ENCODE measurements at places on chromosomes 2 and 18.
A peak's percentile ranks its signal among the peaks of the same experiment; 100 is the strongest.

- peak; percentile 94 for DNase-seq
Observed at GRCh38 chr2:27380626-27381545, at the start of gene ZNF513. ZNF513 (minus strand) TSS chr2:27380734; CDS start chr2:27380526, 208 bp downstream.

GRCh38 chr2:46163098-46163430 lies 134.1 kb upstream of the EPAS1 start:
- DNase-seq, result no peak

DNA sequence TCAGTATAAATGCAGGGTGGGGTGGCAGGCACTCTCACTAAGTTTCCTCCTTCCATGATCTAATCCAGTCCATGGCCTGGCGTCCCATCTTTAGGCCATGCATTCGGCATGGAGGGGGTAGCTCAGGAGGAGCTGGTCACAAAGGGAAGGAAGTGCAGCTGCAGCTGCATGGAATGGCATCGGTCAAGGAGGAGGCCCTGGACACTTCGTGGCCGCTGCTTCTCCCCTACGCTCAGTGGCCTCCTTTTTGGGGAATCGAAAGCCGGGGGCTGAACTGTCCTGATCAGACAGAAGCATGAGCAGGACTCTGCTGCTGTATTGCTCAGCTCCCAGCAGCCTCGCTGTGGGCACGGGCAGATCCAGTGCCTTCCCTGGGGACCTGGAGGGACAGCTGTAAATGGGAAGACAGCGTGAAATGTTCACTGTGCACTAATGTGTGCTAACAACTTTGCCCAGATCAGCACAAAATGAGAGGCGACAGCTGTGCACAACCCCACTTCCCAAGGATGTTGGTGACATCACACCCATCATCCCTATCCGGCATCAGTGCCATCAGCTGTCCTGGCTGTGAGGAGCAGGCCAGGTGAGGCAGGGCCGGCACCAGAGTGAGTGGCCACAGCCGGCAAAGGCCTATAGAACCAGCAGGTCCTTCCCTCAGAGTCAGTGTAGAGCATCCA lies 520.1 kb upstream of the RAB6C start:
- DNase-seq, result no peak

DNA sequence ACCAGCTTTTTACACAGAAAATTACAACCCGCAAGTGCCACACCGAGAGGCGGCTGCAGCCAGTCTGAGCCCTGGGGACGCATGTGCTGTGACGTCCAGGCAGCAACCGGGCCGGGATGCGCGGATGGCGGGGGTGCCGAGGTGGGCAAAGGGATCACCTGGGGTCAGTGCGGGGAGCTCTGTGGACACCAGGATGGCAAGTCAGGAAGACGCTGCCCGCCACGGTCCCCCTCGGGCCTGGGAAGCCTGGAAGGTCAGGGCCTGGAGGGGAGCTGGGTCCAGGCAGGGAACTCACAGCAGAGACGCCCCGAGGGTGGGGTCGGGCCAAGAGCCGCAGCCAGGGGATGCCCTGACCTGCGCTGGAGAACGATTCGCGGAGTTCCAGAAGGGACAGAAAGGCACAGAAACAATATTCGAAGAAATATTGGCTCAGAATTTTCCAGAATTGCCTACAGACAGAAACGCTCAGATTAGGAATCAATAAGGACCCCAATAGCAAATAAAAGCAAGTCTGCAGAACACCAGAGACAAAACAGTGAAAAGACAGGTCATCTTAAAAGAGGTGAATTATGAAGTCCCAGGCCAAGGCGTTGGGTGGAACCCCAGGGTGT lies 11.7 kb upstream of the KIF1A start:
- DNase-seq, result peak; percentile 53

DNA sequence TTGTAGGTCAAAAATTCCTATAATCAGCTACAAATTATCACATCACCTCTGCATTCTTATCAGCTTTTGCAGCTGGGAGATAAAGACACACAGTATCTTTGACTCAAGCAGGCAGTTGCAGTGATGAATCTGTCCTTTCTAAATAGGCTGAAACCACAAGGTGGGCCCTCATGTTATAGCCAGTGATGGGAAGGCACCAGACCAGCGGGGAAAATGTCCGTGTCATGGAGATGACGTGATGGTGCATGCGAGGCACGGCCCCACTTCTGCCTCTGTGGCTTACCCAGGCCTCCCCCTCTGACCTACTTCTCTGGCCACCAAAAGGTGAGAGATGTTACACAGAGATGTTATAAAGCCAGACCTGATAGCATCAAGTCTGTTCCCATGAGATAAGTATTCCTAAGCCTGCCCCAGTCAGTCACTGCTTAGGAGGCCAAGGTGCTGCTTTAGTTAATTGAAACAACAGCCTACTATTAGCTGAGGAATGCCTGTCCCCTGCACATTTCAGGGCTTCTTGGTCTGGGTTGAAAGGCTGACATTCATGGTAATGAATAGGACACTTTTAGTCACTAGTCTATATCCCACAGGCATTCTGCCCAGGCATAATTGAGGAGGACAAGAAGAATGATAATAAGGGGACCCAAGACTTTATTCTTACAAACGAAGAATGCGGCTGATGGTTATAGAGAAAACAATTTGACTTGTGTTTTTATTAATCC lies 327.9 kb downstream of the LPIN1 start:
- DNase-seq, result peak; percentile 63

- DNase-seq, result no peak
Observed at GRCh38 chr2:309954-310510, 22.1 kb upstream of the ALKAL2 start.

GRCh38 chr2:136381722-136382633 lies 264.0 kb upstream of the CXCR4 start:
- DNase-seq, result no peak

DNA sequence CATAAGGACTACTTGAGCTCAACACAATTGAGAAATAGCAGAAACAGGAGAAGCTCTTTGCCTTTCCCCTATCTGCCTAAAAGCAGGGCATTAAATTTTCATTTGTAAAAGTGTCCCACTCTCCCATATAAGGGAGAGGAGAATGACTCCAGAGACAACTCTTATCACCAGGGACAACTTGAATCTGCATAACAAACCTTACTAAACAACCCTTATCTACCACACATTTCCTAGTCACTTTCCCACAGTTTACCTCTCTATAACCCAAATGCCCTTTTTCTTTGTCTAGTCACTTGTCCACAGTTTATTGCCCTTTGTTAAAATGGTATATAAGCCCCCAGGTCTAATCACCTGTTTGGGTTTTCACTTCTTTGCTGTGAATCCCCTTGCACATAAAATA lies 37.5 kb upstream of the PPM1B start:
- no peak for DNase-seq

DNA sequence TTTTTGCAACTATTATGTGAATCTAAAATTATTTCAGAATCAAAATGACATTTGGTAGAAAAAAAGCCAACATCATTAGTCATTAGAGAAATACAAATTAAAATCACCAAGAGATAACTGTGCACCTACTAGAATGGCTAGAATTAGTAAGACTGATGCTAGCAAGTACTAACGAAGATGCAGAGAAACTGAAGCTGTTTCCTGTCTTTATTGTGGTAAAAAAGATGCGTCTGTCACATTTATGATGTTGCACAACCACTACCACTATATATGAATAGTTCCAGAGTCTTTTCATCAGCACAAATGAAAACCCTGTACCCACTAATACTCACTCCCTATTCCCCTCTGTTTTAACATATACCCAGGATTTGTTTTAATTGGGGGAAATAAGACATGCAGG lies 16.7 kb upstream of the TWIST2 start:
- no peak for DNase-seq

GRCh38 chr18:22253676-22254075 lies 84.3 kb downstream of the GATA6 start:
- no peak for DNase-seq

DNA sequence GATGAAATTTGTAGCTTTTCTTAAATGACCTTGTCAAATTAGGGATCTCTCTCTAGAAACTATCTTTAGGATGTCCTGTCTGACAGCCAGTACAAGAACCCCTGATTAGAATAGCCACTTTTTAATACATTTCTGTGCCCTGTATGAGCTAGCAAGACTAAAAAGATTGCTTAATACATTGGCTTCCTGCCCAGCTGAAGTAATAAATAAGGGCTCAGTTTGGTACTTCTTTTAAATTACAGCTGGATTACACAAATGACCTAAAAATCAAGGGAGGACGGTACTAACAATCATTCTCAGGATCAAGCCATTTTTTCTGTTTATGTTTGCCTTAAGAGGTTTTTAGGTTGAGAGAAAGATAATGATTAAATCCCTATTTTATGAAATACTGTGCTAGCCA lies 11.6 kb upstream of the OLA1 start:
- DNase-seq, result no peak

GRCh38 chr18:31343454-31343853 lies 25.5 kb downstream of the DSG1 start:
- no peak for DNase-seq

DNA sequence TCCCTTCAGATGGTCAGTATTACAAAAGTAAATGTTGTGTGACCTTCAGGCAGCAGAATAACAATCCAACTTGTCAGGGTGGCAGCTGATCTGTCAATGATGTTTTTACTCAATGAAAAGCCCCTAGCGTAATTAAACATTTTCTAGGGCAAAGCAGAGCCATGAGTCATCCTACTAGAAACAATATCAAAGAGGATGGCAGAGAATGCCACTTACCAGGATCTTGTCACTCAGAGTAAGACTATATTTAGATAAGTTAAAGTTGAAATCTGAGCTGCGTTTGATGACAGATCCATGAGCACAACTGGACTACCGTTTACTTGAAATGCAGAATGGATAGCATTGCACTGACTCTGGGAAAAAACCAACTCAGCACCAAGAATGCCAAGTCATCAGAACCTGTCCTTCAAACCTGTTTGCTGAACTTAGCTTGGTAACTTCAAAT lies 612.6 kb upstream of the ACVR2A start:
- DNase-seq, result no peak

GRCh38 chr2:37418956-37419355 lies 74.5 kb downstream of the QPCT start:
- DNase-seq, result no peak

GRCh38 chr2:72204156-72204785 lies 56.6 kb upstream of the CYP26B1 start:
- DNase-seq, result no peak

- no peak for DNase-seq
Observed at GRCh38 chr18:69958422-69958821, 10.7 kb upstream of the CD226 start.

DNA sequence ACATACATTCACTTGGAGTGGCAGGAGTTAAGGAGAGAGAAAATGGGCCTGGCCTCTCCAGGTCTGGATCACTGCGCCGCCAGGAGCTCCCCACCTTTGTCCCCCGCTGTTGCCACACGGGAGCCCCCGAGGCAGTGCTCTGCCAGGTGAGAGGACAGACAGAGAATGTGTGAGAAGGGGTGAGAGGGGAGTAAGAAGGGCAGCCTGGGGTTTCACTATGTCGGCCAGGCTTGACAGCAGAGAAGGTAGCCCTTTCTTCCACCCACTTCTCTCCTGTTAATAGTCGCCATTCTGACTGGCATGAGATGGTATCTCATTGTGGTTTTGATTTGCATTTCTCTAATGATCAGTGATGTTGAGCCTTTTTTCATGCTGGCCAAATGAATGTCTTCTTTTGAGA lies 26.2 kb upstream of the ARHGEF4 start:
- DNase-seq, result no peak

- no peak for DNase-seq
Observed at GRCh38 chr2:118014492-118014824, 588 bp upstream of the CCDC93 start.

- peak; percentile 64 for DNase-seq
Observed at GRCh38 chr2:224934526-224935188, 107.6 kb downstream of the DOCK10 start.

DNA sequence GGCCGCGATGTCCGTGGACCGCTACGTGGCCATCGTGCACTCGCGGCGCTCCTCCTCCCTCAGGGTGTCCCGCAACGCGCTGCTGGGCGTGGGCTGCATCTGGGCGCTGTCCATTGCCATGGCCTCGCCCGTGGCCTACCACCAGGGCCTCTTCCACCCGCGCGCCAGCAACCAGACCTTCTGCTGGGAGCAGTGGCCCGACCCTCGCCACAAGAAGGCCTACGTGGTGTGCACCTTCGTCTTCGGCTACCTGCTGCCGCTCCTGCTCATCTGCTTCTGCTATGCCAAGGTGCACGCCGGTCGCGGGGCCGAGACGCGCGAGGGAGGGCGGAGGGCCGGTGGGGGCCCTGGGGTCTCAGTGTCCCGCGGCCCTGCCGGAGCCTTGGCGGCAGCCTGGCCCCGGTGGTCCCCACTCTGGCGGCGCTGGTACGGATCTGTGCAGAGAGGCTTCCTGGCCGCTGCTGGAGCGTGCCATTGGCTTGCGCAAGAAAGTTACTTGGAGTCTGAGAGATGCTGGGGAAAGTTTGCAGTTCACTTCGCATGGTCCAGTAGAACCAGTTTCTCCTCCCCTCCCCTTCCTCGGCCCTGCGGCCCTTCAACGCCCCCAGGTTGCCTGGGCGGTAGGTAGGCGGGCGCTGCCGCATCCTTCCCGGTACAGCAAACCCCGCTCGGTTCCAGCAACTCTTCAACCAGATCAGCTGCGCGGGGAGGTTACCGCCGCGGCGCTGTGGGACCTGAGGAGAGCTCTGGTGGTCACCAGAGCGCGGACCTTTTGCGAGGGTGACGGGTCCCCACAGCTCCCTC lies 1.5 kb downstream of the GALR1 start:
- peak; percentile 34 for DNase-seq

- DNase-seq, result no peak
Observed at GRCh38 chr2:85865539-85866164, 23.1 kb downstream of the ST3GAL5 start.

DNA sequence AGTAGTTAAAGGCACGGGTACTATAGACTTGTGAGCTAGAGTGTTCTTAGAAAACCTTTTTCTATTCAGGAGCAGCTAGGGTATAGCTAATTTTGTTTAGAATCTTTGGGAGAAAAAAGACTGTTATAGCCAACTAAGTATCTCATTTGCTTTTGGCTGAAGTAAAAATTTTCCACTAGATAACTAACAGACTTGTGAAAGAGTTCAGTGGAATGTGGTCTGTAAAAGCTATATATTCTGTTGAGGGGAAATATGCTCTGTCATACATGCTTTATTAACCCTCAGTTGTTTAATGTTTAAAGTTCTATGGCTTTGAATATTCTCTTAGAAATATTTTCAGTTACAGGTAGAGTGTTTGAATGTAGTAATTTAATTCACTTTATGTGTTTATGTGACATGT lies 49.7 kb downstream of the RIF1 start:
- no peak for DNase-seq

GRCh38 chr2:32442020-32442467 lies 85.2 kb downstream of the BIRC6 start:
- no peak for DNase-seq

Measured in spinal cord (tissue), 10 donors.